ENCODE measurements at places on chromosomes 5 and 9.

DNA sequence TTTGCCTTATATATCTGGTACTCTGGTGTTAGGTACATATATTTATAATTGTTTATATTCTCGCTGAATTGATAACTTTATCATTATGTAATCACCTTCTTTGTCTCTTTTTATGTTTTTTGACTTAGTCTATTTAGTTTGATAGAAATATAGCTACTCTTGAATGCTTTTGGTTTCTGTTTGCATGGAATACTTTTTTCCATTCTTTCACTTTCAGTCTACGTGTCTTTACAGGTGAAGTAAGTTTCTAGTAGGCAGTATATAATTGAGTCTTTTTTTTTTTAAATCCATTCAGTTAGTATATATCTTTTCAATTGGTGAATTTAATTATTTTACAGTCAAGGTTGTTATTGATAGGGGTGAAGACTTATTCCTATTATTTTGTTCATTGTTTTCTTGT lies 131.7 kb downstream of the PSAT1 start:
- DNase-seq: no peak

GRCh38 chr9:37449862-37450632 lies 15.2 kb downstream of the ZBTB5 start:
- DNase-seq: no peak

- DNase-seq: no peak
These were observed 110.1 kb downstream of the MED27 start for GRCh38 chr9:131969469-131969989.

- DNase-seq: no peak
These were observed 138.1 kb downstream of the C9orf50 start for GRCh38 chr9:129482521-129483414.

- no peak for DNase-seq
These were observed 13.4 kb downstream of the COL23A1 start for GRCh38 chr5:178576591-178577351.

DNA sequence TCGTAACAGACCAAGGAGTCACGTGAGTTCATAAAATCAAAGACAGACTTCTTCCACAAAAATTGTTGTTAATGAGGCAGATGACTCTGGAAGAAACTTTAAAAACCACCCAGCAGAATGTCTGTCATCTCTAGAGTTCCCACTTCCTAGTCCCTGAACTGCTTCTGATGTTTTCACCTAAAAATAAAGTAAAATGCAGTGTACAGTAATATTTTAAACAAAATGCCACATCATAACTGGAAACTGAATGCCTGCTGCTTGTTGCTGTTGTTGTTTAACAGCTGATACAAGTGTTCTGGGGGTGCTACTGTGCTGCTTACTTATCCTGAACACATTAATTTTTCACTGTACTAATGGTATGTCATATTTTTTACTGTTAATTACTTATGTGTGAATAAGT lies 577.2 kb downstream of the MTRR start:
- DNase-seq: no peak

DNA sequence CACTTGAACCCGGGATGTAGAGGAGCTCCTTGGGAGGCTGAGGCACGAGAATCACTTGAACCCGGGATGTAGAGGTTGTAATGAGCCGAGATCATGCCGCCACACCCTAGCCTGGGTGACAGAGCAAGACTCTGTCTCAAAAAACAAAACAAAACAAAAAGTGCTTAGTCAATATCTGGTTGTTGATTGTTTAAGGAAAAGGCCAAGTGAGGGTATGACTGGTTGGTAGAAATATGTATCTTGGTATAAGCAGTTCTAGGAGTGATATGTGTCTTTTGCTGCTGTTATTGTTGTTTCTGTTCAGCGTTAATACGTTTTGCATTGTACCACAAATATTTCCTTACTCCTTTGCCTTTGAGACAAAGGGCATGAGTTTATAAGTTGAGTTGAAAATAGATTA lies 210.7 kb upstream of the DMRT1 start:
- DNase-seq: no peak

DNA sequence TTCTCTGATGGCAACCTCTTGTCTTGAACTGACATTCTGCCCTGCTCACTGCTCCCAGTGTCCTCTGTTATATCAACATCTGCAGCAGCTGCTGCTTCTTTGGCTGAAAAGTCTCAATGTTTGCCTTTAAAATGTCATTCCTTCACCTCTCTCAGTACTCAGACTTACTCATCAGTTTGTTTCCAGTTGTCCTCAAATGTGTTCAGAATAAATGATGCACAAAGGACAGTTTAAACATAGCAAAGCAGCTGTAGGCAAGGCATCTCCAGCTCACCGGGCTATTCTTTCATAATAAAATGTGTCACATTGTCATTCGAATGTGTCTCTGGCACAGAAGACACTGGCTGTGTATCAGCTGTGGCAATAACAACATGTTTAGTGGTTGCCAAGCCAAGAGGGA lies 590.9 kb upstream of the ZNF608 start:
- no peak for DNase-seq

DNA sequence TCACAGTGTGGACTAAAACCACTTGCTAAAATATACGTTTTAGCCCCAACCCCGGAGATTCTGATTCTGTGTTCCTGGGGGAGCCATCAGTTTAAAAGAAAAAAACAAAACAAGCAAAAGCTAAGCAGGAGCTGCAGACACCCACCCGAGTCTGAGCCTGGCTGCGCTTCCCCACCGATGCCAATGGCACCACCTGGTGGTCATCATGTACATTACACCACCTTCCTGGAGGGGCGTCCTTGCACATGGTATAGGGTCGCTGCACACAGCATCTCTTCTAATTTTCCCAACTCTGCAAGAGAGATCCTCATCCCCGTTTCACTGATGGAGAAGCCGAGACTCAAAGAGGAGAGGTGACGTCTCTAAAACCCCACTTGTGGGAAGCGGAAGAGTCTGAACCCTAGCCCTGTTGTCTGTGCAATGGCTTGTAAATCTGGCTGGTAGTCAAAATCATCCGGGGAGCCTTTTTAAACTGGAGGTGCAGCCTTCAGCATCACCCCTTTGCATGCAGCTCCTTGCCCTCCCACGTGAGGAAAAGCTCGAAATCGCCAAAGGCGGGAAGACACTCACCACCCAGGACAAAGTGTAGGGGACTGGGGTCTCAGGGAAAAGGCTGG lies 23.1 kb upstream of the CNOT6 start:
- no peak for DNase-seq

GRCh38 chr5:40834391-40834848 lies 602 bp downstream of the RPL37 start:
- no peak for DNase-seq

DNA sequence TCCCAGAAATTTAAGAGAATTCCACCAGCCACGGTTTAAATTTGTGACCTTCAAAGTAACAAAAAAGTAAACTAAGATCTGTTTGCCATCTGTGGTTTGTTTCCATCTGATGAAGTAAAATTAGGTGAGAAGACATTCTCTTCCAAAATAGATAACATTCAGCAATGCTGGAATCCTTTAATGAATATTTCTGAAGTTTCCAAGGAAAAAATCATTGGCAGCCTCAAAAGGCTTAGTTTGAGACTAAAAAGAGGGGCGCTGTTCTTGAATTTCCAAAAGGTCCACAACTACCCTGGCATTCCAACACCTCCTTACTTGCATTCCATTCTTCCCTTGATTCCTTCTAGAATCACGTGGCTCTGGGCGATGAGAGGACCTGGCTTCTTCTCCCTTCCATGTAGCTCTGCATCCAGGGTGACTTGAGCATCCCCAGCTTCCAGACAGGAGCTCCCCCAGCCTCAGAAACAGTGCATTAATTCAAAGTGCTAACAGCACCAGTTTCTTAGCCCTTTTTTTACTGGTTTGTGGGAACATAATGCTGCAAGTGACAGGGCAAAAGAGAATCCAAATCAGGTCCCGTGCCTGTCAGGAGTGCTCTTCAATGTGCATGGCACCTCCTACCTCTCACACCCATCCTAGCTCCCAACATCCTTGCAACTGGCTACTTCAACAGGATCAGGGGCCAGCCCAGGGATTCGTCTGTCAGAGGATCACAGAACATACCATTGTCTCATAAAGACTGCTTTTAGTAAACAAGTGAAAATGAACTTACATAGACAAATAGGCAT lies 191.5 kb upstream of the S1PR3 start:
- no peak for DNase-seq

DNA sequence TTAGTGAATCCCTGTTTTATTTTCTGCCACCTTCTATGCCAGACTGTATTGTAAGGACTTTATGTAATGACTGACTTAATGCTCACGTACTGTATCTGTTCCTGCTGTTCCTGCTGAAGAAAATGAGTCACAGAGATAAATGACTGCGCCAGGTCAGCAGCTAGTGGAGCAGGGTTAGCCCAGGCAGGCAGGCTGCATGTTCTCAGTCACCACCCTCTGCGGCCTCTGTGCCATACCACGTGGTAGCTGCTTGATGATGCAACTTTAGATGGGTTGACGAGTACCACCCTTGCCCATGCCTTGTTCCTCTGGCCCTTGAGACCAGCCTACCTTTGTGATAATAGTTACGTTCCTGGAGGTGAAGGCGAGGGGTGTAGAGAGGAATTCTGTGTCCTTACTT lies 161.9 kb downstream of the TRIO start:
- DNase-seq: no peak

- no peak for DNase-seq
These were observed 115.1 kb downstream of the ADAMTS6 start for GRCh38 chr5:65366655-65367054.

GRCh38 chr5:82561797-82562196 lies 283.6 kb upstream of the RPS23 start:
- no peak for DNase-seq

- DNase-seq: no peak
These were observed 4.3 kb downstream of the SURF2 start for GRCh38 chr9:133360400-133361393.

Measured in LNCaP clone FGC (cell line).